Stimulated activated CD8-positive, alpha-beta memory T cell treated with anti-CD3 and anti-CD28 coated beads, Interleukin-4, amount 100 ng/mL, for 1 hour (primary cell): ENCODE measurements at places on chromosomes 1 and 21.

GRCh38 chr1:223772771-223773160 lies 60.4 kb downstream of the CAPN2 start:
- DNase-seq: no peak

DNA sequence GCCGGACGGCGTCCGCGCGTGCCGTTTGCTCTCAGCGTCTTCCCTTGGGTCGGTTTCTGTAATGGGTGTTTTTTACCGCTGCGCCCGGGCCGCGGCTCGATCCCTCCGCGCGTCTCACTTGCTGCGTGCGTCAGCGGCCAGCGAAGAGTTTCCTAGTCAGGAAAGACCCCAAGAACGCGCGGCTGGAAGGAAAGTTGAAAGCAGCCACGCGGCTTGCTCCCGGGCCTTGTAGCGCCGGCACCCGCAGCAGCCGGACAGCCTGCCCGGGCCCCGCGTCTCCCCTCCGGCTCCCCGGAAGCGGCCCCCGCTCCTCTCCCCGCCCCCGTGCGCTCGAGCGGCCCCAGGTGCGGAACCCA lies 159.8 kb downstream of the RUNX1 start:
- no peak for DNase-seq

DNA sequence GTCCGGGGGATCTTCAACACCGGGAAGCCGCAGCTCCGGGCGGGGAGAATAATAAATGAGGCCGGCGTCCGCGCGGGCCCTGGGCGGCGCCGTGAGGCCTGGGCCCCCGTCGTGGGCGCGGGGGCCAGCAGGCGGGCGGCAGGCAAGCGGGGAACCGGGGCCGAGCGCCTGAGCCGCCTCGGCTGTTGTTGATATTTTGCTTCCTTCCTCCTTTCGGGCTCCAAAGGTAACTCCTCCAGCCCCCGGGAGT lies at the start of gene MEF2D:
Gene MEF2D, minus strand, starts transcription at position 233 of the 250 bp plus-strand sequence. CDS start 17,483 bp downstream, outside the sequence.
- no peak for DNase-seq

DNA sequence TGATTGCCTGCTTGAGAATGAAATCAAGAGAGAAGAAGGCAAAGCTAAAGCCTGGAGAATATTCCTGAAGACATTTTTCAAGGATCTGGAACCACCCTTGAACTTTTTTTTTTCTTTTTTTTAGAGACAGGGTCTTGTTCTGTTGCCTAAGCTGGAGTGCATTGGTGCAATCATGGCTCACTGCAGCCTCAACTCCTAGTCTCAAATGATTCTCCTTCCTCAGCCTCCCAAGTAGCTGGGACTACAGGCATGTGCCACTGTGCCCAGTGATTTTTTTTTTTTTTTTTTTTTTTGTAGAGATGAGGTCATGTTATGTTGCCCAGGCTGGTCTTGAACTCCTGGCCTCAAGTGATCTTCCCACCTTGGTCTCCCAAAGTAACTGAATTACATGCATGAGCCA lies 22.2 kb upstream of the IRF2BP2 start:
- DNase-seq: no peak

DNA sequence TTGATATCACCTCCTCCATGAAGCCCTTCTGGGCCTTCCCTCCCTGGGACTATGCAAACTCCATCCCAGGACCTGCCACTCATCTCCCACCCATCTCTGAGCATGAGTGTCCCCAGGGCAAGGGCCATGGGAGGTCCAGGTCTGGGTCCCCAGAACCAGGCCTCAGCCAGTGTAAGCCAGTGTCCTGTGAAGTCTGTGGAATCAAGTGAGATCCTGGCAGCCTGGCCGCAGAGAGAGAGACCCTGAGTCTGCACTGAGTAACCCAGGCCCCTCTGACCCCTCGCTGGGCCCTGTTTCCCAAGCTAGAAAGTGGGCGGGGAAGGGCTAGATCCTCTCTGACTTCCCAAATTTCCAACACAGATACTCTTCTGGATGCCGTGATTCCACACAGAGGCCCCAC lies 132.7 kb downstream of the DMRTB1 start:
- no peak for DNase-seq
